CD8-positive, alpha-beta T cell (primary cell): ENCODE measurements at places on chromosomes 16 and 17. TPM values are rescaled to one million over a fixed set of nuclear protein-coding genes. Genes with fewer than 3 reads are reported as not detected.

DNA sequence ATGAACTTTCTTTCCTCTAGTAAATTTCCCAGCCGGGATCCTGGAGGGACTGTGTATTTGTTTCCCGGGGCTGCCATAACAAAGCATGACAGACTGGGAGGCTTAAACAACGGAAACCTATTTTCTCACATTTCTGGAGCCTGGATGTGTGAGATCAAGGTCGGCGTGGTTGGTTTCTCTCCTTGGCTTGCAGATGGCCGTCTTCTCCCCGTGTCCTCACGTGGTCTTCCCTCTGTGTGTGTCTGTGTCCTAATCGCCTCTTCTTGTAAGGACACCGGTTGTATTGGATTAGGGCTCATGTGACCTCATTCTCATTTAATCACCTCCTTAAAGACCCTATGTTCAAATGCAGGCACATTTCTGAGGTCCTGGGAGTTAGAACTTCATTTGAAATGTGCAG is 22.0 kb upstream of the USP10 start:
- DNase-seq, result no peak

The CCDC144A gene
- total RNA-seq, result 0.81 TPM

DNA sequence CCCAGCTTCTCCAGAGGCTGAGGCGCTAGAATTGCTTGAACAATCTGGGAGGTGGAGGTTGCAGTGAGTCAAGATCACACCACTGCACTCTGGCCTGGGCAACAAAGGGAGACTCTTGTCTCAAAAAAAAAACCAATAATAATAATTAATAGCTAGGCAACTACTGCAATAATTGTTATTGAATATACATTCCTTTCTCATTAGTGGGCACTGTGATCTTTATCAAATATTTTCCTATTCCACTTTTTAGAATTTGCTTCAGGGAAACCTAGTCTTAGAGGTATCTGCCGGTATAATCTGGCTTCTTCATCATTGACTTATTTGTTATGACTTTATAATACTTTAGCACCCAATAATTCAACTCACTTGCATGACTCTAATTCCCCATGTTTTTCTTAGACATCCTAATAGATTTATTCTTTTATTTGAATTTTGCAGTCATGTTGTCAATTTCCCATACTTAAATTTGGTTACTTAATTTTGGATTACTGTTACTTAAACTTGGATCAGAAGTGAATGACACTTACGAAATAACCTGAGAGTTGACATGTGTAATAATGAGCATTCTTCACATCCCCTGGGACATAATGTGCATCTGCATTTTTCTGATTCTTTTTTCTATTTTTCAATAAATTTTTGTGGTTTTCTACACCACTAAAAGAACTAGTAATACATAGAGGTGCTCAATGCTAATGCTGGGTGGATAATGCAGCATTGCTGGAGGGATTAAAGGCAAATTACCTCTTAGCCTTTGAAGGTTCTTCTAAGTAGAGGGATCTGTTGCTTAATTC is 25.0 kb upstream of the KCNJ16 start:
- DNase-seq, result no peak

DNA sequence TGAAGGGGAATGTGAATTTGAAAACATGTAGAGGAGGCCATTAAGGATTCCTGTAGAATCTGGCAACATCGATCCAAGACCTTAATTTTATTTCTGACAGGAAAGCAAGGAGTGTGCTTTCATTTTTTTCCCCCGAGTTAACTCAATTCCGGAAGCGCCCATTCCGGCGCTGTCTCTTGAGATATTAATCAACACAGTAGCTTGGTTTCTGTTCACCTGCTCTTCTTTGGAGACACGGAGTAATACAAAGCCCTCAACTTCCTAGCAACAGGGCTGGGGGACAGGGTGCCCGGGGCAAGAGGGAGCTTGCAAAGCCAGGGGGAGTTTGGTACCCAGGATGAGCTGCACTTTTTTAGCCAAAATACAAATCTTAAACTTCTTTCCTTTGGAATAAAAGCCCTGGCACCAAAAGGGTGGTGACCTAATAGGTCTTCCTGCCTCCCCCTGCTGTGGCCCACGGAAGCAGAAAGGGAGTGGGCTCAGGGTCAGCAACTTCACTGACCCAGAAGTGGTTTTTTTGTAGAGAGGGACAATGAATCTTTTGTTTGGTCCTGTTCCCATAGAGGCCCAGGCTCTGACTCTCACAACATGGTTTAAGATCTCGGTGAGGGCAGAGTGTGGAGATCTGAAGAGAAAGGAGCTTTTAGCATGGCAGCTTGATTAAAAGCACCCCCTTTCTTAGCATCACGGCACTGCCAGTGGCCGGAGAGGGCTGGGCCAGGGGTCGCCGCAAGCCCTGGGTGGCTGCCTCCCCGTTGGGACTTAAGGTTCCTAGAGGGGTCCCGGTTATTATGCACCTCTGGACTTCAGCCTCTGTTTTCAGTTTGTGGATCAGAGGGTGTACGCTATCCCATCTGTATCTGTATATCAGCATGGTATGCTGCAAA is 207.3 kb downstream of the CCDC182 start:
- no peak for DNase-seq

- no peak for DNase-seq
Observed at GRCh38 chr17:4487820-4488716, 10.6 kb upstream of the SPNS2 start.

The IL34 gene
- total RNA-seq, result 0.84 TPM

DNA sequence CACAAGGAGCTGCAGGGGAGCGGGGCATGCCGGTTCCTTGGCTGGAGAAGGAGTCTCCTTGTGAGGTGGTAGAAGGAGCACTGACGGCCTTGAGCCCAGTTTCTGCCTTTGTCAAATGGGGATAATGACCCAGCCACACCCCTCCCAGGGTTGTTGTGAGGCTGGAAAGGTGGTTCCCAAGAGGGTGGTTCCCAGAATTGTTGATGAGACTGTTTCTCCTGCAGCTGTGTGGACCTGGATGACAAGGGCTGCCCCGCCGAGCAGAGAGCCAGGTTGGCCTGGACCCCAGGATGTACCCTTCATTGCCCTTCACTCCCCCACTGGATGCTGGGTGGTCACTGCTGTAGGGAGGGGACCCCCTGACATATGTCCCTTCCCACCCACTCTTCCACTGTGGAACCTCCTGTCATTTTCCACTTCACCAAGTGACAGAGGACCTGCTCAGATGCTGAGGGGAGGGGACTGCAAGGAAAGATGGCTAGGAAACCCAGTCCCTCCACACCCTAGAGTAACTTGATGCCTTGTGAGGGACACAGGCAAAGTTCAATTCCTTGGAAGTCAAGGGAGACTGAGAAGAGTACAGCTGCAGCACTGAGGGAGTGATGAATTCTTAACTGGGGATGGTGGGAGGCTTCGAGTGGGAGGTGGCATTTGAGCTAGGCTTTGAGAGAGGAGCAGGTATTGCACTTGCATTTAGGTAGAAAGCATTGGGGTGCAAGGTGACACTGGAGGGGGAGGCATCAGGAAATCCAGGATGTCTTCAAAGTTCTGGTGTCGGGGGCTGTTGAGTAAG is 10.6 kb downstream of the MIEN1 start:
- no peak for DNase-seq

DNA sequence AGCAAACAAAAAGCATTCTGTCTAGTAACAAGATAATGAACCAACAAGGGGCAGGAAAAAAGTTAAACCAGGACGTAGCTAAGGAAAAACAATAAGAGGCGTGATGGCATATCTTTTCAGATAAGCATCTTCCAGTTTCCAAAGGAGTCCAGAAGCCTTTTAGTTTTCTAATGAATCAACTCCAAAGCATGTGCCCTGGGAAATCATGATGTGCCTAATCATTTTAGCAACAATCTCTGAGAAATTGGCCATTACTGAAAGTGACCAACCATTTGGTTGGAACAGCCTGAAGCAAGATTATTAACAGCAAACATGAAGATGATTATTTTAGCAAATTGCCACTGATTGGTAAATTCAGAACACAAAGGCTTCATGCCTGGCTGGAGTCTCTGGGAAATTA is 440.9 kb upstream of the MAF start:
- no peak for DNase-seq

DNA sequence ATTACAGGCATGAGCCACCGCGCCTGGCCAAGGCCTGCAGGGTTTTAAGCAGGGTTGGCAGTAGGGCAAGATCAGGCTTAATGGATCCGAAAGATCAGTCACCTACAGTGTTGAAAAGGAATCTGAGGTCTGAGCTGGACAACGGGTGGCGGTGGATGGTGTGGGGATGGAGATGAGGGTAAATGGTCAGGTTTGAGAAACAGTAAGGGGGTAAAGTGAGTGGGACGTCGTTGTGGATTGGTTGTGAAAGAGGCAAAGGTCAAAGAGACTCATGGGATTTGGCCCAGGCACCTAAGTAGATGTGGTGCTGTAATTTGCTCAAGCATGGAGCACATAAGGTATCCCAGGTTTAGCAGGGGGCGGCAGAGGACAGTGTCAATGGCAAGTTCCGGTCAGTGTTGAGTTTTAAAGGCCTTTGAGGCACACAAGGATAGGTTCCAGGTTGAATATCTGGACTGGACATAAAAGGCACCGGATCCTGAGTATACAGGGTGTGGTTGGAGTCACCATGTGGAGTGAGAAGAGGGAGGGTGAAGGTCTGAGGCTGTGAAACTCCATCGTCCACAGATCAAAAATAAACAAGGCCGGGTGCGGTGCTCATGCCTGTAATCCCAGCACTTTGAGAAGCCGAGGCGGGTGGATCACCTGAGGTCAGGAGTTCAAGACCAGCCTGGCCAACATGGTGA is 1.1 kb upstream of the SLC16A5 start:
- no peak for DNase-seq

DNA sequence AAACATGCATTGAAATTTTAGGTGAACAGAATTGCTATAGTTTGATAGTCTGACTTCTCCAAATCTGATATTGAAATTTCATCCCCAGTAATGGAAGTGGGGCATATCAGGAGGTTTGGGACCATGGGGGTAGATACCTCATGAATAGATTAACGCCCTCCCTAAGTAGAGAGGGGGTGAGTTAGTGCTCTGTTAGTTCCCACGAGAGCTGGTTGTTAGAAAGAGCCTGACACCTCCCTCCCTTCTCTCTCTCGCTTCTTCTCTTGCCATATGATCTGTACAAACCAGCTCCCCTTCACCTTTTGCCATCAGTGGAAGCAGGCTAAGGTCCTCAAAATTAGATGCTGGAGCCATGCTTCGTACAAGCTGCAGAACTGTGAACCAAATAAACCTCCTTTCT is 78.8 kb downstream of the BRIP1 start:
- no peak for DNase-seq

The ESRP2 gene
- total RNA-seq, result not detected
